ENCODE measurements at places on chromosomes 11 and 22. TPM values are rescaled to one million over a fixed set of nuclear protein-coding genes. Genes with fewer than 3 reads are reported as not detected.

- no peak for DNase-seq
Measured at GRCh38 chr11:128588093-128588492, 735 bp upstream of the ETS1 start.

GLB1L2 gene
- polyA plus RNA-seq: 0.52 TPM

DNA sequence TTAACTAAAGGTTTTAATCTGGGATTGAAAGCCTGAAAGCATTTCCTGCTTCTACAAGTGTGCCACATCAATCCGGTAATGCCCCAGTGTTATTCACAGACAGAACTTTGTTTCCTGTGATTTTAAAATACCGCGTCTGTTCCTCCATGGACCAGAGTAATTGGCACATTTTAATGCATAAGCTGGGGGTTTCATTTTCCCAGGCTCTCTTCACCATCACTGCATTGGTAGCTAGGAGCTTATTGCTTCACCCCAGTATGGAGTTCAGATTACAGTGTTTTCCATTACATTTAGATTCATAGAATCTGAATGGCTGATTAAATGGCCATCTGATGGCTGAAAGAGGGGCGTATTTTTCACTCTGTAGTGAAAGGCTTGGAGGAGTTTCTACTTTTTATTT lies 25.7 kb upstream of the CRTAM start:
- DNase-seq: no peak

DNA sequence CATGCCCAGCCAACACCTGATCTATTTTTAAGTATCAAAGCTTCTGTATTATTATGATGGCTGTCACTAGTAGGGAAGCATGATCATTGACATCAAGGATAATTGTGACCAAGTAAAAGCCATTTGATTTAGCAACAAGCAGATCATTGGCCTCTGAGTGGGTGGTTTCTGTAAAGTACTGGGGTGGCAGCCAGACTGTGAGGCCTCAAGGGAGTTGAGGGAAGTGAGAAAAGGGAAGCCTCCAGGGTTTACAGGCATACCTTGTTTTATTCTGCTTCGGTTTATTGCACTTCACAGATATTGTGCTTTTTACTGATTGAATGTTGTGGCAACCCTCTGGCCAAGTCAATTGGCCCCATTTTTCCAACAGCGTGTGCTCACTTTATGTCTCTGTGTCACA lies 60.1 kb downstream of the PRR5L start:
- no peak for DNase-seq

MRGPRF gene
- 14.3 TPM for polyA plus RNA-seq

CALCA gene
- not detected for polyA plus RNA-seq

SUSD2 gene
- 0.32 TPM for polyA plus RNA-seq

OOSP2 gene
- polyA plus RNA-seq: not detected

CTR9 gene
- polyA plus RNA-seq: 36.4 TPM

- no peak for DNase-seq
Measured at GRCh38 chr11:44749189-44749588, 22.4 kb downstream of the TSPAN18 start.

GRCh38 chr11:44555031-44555800 lies 10.2 kb upstream of the CD82 start:
- DNase-seq: no peak

- no peak for DNase-seq
Measured at GRCh38 chr11:116700586-116701220, 72.1 kb downstream of the BUD13 start.

DNA sequence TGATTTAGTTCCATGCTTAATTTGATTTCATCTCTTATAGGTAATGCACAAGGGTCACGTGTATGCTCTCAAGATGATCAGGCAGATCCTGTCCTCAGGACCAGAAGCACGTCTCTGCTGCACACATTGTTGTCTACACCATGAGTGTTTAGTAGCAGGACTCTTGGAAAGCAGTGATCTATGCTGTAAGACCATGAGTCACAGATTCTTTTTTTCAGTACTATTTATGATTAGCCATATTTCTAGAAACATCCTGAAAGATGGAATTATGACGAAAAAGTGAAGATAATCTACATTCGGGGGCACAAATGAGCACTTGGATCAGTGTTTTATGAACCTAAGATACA lies 29.6 kb downstream of the ZBED4 start:
- DNase-seq: no peak

DNA sequence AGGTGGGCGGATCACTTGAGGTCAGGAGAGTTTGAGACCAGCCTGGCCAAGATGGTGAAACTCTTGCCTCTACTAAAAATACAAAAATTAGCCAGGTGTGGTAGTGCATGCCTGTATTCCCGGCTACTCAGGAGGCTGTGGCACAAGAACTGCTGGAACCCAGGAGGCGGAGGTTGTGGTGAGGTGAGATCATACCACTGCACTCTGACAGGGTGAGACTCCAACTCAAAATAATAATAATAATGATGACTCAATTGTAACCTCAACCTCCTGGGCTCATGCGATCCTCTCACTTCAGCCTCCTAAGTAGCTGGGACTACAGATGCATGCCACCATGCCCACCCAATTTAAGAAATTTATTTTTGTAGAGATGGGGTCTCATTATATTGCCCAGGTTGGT lies 15.6 kb upstream of the CHRNA10 start:
- no peak for DNase-seq

- DNase-seq: no peak
Measured at GRCh38 chr22:30054067-30054763, 26.0 kb upstream of the HORMAD2 start.

EHD1 gene
- 64.6 TPM for polyA plus RNA-seq

GRCh38 chr11:64809781-64810241 lies 540 bp downstream of the MEN1 start:
- DNase-seq: no peak

DNA sequence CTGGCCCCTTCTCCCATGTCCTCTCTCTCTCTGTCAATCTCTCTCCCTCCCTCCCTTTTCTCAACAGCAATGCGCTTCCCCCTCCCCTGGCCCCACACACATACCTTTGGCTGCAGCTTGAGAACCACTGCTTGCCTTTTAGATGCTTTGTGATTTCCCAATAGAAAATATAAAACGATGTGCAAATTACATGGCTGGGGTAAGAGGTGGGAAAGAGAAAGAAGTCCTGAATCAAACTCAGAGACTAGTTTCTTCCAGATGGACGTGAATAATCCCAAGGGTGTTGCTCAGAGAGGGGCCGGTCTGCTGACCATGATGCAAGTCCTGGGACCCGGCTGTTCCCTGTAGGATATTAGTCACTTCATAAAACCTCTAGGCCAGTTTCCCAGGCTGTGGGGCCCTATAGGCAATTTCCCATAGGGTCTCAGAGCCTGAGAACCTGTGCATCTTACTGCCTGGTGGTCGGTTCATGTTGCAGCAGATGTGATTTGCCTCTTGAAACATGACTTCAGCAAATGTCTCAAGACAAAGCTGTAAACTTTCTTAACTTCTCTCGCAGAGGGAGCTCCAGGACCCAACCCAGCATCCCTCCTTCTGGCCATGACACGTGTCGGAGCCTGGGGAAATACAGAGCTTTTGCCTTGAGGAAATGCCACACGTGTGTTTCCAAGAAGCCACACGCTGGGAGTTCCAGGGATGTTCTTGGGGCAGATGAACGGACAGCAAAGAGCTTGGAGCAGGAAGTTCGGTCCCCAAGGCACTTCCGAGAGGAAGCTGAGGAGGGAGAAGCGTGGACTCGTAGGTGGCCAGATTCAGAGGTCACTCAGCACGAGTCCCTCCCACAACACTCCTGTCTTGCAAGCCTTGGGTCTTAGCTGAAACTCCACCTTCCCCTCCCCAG lies 34.5 kb upstream of the ETS1 start:
- DNase-seq: peak; percentile 63

DNA sequence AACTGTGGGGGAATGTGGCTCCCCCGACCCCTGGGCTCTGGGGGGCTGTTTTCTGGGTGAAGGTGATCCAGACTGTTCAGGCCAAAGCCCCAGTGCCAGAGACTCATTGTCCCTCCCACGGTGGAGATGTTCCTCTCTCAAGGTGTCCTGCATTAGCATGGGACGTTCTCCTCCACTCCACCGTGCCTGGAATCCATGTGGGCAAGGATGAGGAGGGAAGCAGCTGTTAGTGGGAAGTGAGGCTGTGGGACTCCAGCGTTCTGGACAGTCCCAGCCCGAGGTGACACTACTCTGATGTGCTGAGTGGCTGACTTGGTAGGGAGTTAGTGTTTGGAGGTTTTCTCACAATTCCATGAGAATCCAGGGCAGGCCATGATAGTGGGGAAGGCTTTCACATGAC lies 31.4 kb upstream of the CLDN5 start:
- DNase-seq: no peak

- no peak for DNase-seq
Measured at GRCh38 chr22:48947636-48948035, 880.0 kb downstream of the BRD1 start.

DNA sequence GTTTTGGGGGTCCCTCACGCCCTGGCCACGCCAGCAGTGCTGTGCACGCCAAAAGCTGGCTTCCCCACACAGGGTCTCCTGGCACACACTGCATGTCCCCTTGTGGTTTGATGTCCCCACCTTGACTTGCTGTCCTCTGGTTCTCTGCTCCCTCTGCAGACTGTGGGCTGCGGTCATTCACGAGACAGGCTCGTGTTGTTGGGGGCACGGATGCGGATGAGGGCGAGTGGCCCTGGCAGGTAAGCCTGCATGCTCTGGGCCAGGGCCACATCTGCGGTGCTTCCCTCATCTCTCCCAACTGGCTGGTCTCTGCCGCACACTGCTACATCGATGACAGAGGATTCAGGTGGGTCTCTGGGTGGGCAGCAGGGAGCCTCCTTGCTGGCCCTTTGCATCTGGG lies 40.2 kb downstream of the ST14 start:
- DNase-seq: no peak

GRCh38 chr11:96207459-96208449 lies 135.2 kb downstream of the MAML2 start:
- DNase-seq: no peak

- DNase-seq: peak; percentile 15
Measured at GRCh38 chr11:37946155-37946766, 1348.2 kb upstream of the RAG2 start.

KIRREL3 gene
- 2.1 TPM for polyA plus RNA-seq

ZBTB16 gene
- 6.7 TPM for polyA plus RNA-seq

FOLR3 gene
- polyA plus RNA-seq: 0.35 TPM

DNA sequence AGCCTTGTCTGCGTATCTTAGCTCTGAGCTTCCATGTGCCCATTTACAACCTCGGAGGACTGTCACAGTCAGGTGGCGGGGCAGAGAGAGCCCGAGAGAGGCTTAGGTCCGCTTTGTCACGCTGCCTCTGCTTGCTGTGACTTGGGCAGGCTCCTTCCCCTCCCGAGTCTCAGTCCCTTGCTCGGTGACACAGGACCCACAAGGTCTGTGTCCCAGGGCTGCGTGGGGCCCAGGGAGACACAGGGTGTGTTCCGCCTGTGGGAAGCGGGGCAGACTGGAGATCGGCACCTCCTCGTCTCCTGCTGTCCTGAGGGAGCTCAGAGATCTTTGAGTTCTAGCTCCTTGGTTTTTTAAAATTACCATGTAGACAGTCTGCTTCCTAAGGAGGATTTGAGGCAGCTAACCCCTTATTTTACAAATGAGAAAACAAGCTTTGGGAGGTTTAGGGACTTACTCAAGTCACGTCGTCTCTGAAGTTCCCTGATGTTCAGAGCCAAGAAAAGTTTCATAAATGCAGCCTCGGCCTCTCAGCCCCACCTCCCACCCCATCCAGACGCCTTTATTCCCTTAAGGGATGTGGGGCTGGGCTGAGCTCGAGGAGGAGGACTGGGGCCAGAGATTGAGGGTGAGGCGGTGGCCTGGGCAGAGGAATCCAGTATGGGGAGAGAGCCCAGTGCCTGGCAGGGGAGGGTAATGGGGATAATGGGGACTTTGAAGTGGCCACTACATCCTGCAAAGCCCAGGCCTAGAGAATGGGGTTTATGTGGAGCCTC lies 103.6 kb downstream of the NECTIN1 start:
- DNase-seq: no peak

DNA sequence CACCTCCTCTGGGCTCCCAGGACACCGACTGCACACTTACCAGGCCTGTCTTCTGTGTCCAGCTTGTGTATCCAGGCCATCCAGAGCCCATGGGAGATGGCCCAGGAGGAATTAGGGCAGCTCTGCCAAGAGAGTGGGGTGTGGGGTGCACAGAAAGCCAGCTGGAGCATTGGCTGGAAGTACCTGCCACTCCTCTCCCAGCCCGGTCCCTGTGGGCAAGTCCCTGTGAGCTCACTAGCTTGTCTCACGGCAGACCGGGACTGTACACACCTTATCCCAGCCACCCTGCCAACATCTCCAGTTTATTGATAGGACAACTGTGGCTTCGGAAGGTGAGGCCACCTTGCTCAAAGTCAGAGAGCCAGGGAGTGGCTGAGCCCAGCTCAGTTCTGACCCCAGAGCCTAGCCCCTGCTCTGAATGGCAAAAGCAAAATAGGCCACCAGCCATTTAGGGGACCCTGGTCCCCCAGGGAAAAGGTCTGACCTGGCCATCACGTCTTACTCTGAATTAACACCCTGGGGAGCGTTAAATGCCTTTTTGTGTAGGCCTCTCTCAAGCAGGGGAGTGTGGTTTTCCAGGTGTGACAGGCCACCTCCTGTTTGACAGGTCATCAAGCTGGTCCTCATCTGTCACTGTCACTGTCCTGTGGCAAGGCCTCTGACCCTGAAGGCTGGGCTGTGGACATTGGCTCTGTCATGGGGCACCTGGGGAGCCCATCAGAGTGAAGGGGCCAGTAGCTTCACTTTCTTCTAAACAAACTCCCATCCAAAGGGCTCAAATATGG lies 15.1 kb downstream of the UQCR10 start:
- no peak for DNase-seq

GRCh38 chr11:76044750-76045320 lies 161.5 kb downstream of the WNT11 start:
- DNase-seq: no peak

C1QTNF6 gene
- polyA plus RNA-seq: 22.4 TPM

ROBO3 gene
- polyA plus RNA-seq: 23.4 TPM

EFEMP2 gene
- 92.2 TPM for polyA plus RNA-seq

- no peak for DNase-seq
Measured at GRCh38 chr11:132088551-132088950, 718.1 kb downstream of the NTM start.

DNA sequence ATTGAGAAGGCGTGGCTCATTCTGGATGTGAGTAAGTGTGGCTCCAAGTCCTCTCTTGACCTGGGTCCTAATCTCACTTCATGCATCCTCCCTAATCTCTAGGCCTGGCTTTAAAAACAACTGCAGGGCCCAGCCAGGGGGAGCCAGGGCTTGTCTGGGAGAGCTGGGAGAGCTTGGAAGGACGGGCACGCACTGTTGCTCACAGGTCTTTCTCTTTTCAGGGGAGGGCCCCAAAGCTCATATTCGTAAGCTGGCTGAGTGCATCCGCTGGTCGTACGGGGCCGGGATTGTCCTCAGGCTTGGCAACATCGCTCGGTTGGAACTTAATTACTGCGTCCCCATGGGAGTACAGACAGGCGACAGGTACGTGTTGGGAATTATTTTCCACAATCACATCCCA lies 34.1 kb upstream of the PARVB start:
- no peak for DNase-seq

DNA sequence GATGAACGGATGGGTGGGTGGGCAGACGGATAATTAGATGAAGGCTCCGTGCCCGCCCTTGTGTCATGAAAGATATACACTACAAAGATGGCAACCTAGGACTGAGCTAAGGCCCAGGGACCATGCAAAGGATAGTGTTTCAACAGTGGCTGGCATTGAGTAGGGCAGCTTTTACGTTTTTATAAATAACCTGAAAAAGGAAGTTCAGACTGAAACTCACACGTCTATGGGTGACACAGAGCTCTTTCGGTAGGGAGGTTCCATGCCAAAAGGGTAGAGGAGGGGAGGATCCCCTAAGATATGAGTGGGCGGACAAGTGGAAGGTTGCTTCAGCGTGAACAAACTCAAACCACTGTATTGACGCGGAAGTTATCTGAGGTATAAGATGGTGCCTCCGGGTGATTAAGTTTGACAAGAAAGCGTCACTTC lies 90.5 kb downstream of the UBASH3B start:
- DNase-seq: no peak

GRCh38 chr22:44603767-44604166 lies 98.2 kb upstream of the PRR5 start:
- DNase-seq: no peak

All from muscle of arm (tissue), 14 donors.